ENCODE measurements at places on chromosomes 16 and 17. TPM values are rescaled to one million over a fixed set of nuclear protein-coding genes. Genes with fewer than 3 reads are reported as not detected.

Gene ZSCAN10
- total RNA-seq: not detected

Gene TM4SF5
- not detected for total RNA-seq

Gene SPECC1
- 40.3 TPM for total RNA-seq

Gene NUBP2
- total RNA-seq: 50.1 TPM

Gene CRYBA1
- total RNA-seq: not detected

Gene RAMP2
- total RNA-seq: 2.4 TPM

Gene SCN4A
- total RNA-seq: not detected

Gene PIPOX
- total RNA-seq: 10.0 TPM

Gene JPH3
- not detected for total RNA-seq

Gene TBX4
- not detected for total RNA-seq

Gene PKD1
- 29.9 TPM for total RNA-seq

Gene ORMDL3
- 23.8 TPM for total RNA-seq

Gene KCTD19
- not detected for total RNA-seq

Gene SMIM36
- total RNA-seq: not detected

Gene MYL11
- not detected for total RNA-seq

Gene SULT1A1
- total RNA-seq: not detected

Gene UTS2R
- total RNA-seq: not detected

Gene CEMP1
- total RNA-seq: not detected

Gene CA4
- not detected for total RNA-seq

Gene NLRC3
- 0.12 TPM for total RNA-seq

Gene CDRT15L2
- not detected for total RNA-seq

Gene RAB11FIP4
- under 0.01 TPM for total RNA-seq

Gene TEX14
- not detected for total RNA-seq

Gene CRLF3
- total RNA-seq: 14.9 TPM

Gene SKAP1
- total RNA-seq: 0.49 TPM

Gene DRC7
- total RNA-seq: not detected

Gene AANAT
- not detected for total RNA-seq

Gene KRT20
- total RNA-seq: not detected

Gene CAMKK1
- 1.2 TPM for total RNA-seq

Gene ALOX15B
- total RNA-seq: not detected

Gene NOB1
- total RNA-seq: 20.6 TPM

Gene KRTAP4-5
- total RNA-seq: not detected

Gene DNASE1
- total RNA-seq: 7.4 TPM

Gene ANKS4B
- not detected for total RNA-seq

Gene TMEM98
- total RNA-seq: 52.5 TPM

Gene TMC6
- total RNA-seq: not detected

Gene ADAD2
- total RNA-seq: not detected

Gene MEIOC
- total RNA-seq: under 0.01 TPM

Gene VMP1
- total RNA-seq: 211 TPM

Gene EFCAB13
- 3.0 TPM for total RNA-seq

Gene AMDHD2
- 11.3 TPM for total RNA-seq

Gene TBC1D3
- not detected for total RNA-seq

Gene TSPOAP1
- total RNA-seq: 0.68 TPM

Gene ARL4D
- total RNA-seq: 22.0 TPM

Gene DPEP3
- not detected for total RNA-seq

Gene KIF18B
- 7.6 TPM for total RNA-seq

Gene KRT14
- total RNA-seq: not detected

Gene C16orf92
- not detected for total RNA-seq

Gene AOC3
- total RNA-seq: not detected

Gene ENPP7
- total RNA-seq: not detected

Gene NPIPA8
- not detected for total RNA-seq

Gene MYH8
- not detected for total RNA-seq

Measured in RPMI7951 (cell line).